Renal cortical epithelial cell (primary cell): ENCODE measurements at places on chromosomes 7 and 10.
A peak's percentile ranks its signal among the peaks of the same experiment; 100 is the strongest.

DNA sequence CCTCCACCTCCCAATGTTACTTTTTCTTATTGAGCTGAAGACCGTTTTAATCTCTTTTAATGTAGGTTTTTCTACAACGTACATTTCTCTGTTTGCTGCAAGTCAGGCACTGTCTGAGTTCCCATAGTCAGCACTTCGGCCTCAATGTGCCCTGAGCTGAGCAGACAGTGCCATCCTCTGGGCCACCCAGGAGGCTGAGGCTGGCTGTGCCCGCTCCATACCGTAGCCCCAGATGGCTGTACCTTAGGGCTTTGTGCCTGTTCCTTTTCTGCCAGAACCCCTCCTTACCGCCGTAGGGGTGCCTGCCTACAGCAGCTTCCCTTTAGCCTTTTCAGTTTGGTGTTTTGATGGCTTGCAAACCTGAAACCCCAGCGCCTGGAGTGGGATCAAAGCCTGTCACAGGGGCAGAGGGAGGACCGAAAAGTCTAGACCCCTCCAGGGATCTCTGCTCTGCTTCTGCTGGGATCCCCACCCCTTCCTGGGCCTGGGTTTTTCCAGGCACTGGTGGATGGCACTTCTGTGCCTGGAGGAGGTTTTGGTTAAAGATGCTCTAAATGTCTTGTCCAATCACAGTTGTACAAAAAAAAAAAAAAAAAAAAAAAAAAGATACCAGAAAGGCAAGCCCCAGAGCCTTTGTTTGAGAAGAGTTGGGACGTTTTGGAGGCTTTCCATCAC lies 9.0 kb downstream of the AGAP3 start:
- DNase-seq: no peak

DNA sequence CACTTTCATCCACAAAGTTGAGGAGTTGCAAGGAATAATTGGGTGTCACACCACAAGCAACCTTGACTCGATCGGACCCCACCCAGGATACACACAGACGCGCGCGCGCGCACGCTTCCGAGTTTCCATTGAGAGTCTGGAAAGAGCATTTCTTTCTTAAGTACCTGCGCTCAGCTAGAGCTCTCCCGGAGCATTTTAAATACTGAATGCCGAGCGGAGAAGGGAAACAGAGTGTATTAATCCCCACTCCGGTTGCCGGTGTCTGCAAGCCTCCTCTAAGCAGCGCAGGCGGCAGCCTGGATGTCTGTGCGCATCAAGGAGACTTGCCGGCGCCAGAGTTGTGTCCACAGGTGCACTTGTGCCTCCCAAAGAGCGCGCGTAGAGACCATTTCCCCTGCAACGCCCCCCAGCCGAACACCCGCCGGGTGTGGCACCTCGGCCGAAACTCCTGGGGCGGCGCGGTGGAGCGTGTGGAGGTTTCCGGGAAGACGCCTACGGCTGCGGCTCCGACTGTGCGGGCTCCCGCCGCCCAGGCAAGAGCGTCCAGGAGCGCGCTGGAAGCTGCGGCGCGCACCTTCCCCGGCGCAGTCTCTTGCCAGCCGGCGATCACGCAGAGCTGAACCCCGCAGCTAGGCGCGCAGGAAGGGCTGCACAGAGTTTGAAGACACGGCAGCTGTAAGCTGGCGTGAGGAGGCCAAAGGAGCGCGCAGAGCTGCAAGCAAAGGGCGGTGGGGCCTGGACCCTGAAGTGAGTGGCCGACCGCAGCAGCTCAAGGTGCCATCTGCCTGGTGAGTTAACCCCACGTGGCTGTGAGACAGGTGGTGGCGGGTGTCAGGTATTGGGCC lies 1.1 kb upstream of the FEZF1 start:
- no peak for DNase-seq

DNA sequence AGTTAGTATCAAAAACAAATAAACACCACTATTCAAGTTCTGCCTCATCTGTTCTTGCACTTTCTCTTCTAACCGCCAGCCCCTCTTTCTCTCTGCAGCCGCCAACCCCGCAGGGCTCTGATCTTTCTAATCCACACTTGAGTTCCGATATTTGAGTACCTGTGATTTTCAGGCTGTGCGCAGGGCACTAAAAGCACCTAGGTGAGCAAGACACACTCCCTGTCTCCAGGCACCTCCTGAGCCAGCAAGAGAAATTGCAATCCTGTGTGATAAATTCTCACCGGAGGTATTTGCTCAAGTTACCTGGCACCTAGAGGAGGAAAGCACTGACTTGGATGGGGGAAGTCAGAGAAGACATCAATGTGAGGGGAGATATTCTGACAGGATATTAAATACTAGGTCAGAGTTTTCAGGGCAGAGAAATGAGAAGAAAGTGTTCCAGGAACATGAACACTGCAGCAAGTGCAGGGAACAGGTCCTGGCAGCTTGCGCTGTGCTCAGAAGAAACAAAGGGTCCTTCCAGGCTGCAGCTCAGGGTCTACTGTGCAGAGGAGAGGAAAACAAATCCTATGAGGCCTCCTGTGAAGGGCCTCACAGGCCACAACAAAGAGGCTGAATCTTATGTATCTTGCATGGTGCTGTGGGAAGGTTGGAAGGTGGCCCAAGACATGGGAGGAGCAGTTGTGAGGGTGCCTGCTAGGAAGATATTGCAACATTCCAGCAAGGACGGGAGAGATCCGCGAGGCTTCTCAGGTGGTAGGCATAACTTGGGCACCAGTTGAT lies 568.7 kb upstream of the MGMT start:
- DNase-seq: no peak

DNA sequence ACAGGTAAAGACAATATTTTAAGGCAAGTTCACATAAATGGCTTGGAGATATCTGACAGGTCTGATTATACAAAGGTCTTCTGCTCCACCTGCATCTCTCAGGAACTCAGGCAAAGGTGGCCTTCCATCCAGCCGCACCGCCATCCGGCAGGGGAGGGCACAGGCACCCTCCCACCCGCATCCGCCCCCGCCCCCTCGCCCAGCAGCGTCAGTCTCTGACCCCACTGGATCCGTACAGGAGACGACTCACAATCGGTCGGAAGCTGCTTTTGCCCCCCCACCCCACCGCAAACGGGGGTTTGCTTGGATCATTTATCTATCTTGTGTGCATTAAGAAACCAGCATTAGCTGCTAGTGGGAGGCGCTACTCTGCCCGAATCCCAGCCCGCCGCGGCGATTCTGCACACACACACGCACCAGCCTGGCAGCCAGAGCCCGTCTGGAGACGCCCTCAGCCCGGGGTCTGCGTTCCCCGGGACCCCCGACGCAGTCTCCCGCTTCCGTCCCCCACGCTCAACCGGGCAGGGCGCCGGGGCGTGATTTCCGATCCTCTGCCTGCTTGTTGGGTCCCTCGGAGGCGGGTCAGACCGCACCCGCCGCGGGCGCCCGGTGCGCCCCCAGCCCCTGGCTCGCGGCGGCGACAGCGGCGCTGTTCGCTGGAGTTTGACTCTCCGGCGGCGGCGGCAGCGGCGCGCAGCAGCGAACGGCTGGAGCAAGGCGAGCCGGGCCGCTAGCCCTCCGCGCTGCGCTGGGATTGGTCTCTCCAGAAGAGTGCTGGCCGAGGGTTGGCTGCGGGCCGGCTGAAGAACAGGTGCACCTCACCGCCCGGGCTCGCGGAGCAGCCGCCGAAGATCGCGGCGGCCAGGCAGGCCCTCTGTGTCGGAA lies 820 bp upstream of the NRG3 start:
- DNase-seq: peak; percentile 14
